Stimulated activated CD4-positive, alpha-beta T cell treated with anti-CD3 and anti-CD28 coated beads, Interleukin-12 subunit alpha, Interleukin-12 subunit beta, amount 100 ng/mL, for 48 hours (primary cell): ENCODE measurements at places on chromosomes 1 and 21.

GRCh38 chr1:59293849-59294248 is 3.0 kb upstream of the FGGY start:
- no peak for DNase-seq

- no peak for DNase-seq
These were observed 84.2 kb downstream of the LBR start for GRCh38 chr1:225343618-225344017.

DNA sequence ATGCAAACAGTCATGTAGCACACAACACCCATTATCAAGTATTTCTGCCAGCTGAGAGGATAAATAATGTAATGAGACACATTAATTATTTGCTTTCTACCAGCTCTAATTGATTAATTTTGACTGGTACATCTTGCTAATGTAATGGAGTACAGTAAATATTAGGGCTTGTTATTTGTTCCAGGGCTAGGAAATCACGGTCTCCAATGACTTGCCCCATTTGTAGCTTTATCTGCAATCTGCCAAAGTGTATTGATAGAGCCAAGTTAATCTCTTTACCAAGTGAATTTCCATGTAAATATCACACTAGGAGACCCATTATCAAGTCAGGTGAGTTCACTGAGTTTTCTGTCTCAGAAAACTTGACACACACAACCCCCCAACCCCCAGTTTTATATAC is 55.1 kb downstream of the RGS13 start:
- no peak for DNase-seq

GRCh38 chr1:79207331-79207730 is 200.8 kb upstream of the ADGRL4 start:
- no peak for DNase-seq

DNA sequence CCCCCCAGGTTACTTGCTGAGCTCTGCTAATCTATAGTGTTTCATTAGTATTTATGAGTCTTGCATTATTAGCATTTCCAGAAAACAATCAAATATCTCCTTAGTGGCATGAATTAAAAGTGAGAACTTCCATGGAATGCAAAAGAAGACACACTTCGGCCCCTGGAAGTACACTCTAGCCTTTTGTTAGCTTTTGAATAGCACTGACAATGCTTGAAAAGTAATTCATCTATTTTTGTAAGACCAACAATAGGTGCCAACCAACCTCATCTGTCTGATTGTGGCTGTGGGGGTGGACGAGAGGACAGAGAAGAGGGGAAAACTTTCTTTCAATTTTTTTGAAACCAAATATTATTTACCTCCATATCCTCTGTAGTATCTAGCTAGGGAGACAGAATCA is 27.8 kb downstream of the KIAA0040 start:
- DNase-seq, result no peak

- DNase-seq, result no peak
These were observed at the start of gene SHISA4 for GRCh38 chr1:201888282-201889089. SHISA4 (plus strand) TSS chr1:201888898; CDS start chr1:201888995, 97 bp downstream.

- no peak for DNase-seq
These were observed 123.2 kb upstream of the KIAA1614 start for GRCh38 chr1:180789460-180789859.

DNA sequence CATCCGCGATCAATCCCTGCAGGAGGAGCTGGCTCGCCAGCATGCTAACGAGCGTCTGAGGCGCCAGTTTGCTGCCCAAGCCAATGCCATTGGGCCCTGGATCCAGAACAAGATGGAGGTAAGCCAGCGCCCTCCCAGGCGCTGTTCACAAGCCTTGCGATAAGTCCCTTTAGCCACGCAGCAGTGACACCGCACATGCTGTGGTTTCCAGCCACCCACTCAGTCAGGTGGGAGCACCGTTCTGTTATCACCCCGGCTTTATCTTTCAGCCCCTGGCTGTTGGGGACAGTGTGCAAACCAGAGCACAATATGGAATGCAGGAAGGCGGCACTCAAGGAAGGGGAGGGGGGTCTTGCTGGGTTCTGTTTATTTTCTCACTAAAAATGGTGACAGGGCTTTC is 41.1 kb upstream of the MTR start:
- no peak for DNase-seq

DNA sequence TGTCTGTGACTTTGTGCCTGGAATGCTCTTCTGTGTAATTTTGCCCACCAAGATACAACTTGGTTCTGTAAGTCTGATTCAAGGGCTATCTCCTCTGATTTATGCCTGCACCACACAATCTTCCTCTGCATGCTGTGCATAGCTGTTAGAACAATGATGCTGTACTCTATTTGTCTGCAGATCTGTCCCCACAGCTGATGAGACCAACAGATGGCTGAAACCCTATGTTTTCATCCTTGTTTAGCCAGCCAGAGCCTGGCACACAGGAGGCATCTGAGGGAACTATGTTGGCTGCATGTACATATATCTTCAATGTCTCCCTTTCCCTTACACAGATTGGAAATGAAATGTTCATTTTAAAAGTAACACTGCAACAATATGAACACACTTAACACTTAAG is 58.0 kb upstream of the ABCA4 start:
- DNase-seq, result no peak

DNA sequence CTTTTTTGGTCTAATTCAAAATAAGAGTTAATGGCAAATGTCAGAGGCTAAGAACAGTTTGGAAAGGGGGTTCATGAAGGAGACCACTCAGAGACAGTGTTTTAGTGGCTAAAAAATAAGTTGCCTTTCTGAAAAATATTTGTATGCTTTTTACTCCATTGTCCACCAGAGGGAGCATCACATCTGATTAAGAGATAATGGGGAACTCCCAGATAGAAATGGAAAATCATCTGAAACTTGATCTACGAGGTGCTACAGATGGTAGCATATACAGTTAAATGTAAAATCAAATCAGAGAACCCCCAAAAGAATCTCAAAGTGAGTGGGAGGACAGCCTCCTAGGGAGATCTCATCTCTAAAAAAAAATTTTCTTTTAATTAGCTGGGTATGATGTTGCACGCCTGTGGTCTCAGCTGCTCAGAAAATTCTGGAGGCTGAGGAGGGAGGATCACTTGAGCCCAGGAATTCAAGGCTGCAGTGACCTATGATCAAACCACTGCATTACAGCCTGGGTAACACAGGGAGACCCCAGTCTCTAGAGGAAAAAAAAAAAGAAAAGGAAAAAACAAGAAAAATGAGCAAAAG is 9.7 kb downstream of the SMYD3 start:
- DNase-seq, result no peak

DNA sequence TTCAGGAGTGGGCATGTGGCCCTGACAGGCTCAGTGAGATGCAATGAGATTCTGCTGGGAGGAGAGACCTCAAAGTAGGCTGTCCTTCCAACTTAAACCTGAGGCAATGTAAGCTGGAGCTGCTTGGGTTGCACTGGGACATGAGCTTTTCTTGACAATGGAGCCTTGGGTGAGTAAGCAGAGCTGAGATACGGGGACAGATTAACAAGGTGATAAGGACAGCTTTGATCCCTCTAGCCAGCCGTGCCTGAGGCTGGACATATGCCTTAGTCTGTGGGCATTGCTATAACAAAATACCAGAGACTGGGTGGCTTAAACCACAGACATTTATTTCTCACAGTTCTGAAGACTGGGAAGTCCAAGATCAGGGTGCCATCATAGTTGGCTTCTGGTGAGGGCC is 18.3 kb upstream of the NGF start:
- DNase-seq, result no peak

- no peak for DNase-seq
These were observed 106.8 kb upstream of the FAM78B start for GRCh38 chr1:166273618-166274017.
